CD4-positive, alpha-beta memory T cell (primary cell): ENCODE measurements at places on chromosomes 5 and 9.

- DNase-seq: no peak
Observed at GRCh38 chr5:38794986-38795385, 50.8 kb upstream of the OSMR start.

GRCh38 chr5:116654925-116655324 lies 80.3 kb upstream of the SEMA6A start:
- DNase-seq: no peak

- DNase-seq: no peak
Observed at GRCh38 chr5:6872441-6873160, 159.4 kb downstream of the TENT4A start.

DNA sequence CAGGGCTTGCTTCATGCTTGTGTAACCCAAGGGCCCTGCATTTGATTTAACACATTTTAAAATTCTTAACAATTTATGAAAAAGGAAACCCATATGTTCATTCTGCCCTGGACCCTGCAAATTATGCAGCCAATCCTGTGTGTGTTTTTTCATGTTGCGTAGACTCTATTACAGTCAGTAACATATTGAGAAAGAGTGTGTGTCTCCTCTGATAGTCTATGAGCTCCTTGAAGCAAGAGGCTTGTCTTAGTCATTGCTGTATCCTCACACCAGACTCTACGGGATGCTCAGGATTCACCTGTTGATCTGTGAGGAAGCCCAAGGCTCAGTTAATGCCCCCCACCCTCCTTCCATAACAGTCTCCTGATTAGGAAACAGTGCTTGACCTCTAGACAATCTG lies 177.3 kb upstream of the DMAC1 start:
- no peak for DNase-seq

- DNase-seq: no peak
Observed at GRCh38 chr5:2698581-2698980, 52.9 kb downstream of the IRX2 start.

DNA sequence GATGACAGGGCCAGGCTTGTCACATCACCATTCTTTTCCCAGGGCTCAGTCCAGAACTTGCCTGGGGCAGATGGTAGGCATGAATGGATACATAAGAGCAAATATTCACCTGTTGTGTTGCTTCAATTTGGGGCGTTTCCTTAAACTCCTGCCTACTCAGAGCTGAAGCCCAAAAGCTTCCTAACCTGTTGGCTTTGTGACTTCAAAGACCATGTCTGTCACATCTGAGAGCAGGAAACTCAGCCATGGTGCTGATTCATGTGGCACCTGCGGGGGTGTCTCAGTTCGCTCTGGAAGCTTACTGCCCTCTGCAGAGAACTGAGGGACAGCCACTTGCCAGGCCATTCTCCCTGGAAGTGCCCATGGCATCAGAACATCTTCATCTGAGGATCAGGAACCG lies 246.6 kb downstream of the HSPA4 start:
- no peak for DNase-seq

DNA sequence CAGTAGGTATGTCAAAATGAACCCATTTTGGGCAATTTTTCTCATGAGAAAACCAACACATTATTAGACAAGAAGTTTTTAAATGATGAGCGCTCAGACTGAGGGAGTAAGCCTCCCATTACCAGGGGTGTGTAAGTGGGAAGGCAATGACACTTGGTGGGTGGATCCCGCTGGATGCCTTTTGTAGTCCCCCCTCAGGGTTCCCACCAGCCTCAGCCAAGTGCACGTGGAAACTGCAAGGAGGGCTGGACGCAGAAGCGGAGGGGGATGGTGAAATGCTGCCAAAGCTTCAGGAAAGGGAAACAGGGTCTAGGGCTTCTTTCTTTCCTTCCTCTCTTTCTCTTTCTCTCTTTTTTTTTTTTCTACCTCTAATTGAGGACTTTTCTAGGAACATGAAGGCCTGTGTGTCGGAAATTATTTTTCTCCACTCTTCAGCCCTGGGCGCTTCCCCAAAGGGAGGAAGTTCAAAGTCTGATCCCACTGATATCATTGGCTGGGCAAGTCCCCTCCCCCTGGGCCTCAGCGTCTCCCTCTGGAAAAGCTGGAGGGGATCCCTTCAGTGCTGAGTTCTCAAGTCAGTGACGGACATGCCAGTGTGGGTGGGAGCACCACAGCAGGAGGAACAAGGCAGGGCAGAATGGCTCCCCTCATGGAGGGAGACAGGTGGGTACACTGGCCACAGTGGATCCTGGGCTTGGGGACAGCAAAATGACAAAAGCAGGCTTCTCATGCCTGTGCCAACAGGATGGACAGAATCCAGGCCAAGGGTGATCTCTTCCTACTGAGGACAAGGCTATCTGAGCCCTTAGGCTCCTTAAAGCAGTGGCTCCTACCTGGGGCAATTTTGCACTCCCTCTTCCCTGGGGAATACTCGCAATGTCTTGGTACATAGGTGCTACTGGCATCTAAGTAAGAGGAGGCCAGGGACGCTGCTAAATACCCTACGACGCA lies 23.9 kb upstream of the SLC25A51 start:
- DNase-seq: no peak

GRCh38 chr5:156920861-156921431 lies 42.1 kb downstream of the TIMD4 start:
- no peak for DNase-seq

GRCh38 chr5:180128671-180129261 lies 57.2 kb upstream of the RNF130 start:
- no peak for DNase-seq

DNA sequence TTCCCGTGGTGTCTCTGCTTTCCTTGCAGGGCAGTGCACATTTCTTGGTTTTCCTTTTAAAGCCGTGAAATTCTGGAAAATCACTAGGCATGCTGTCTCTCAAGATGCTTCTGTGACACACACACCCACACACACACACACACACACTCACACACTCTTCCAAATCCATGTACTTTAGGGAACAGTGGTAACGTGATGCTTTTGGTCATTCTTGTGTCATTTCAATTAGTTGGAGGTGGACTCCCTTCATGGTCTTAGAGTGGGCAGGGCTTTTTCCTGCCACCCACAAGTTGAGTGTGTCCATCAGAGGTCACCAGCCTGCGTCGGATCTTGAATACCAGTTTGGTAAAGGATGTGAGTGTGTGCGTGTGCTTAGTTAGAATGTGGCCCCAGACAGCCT lies 64.4 kb downstream of the DMRT1 start:
- no peak for DNase-seq
